Ascending aorta (tissue), 2 donors: ENCODE measurements at places on chromosomes 12 and 14.
A peak's percentile ranks its signal among the peaks of the same experiment; 100 is the strongest.

DNA sequence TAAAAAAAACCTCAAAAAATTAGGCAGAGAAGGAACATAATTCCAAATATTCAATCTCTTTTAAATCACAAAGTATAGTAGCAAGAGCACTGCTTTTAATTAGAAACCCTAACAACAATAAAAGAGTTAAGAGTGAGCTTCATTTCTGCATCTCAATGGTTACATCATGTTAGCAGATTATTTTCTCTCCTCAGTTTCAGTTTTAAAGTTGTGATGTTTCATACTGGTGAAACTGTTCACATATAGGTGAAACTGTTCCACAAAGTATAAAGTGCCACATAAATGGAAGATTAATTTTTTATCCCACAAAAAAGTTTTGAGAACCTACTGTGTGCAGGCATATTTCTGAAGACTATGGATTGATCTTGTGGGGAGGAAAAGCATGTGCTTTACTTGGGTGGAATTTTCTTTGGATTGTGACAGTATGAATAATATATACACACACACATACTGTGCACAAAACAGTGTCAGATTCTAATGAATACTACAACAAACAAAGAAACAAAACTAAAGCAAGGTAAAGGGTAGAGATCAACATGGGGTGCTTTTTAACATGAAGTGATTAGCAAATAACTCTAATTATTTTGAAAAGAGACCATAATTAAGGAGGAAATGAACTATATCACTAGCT is 17.1 kb downstream of the LUM start:
- H3K4me3 ChIP-seq, result no peak overlapping the region
- H3K27ac ChIP-seq, result no peak overlapping the region
- DNase-seq, result no peak

- no peak overlapping the region for H3K27ac ChIP-seq
- no peaks in the 10 kb centered on the region for H3K4me1 ChIP-seq
- DNase-seq, result no peak
- no peaks in the 10 kb centered on the region for H3K27me3 ChIP-seq
- no peaks in the 10 kb centered on the region for H3K36me3 ChIP-seq
These were observed 838.0 kb downstream of the RPS29 start for GRCh38 chr14:48748151-48748675.

DNA sequence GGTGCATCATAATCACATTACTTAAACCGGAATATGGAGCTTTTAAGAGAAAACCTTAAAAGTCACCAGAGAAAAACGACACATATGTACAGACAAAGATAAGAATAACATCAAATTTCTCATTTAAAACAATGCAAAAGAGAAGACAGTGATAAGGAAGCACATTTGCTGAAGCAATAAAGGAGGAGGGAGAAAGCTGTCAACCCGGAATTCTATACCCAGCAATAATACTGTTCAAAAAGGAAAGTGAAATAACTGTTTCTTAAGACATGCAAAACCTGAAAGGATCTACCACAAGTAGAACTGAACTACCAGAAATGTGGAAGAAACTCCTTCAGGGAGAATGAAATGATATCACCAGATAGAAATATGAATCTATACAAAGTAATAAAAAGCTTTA is 15.4 kb downstream of the SLC6A13 start:
- no peaks in the 10 kb centered on the region for H3K27me3 ChIP-seq
- no peak for DNase-seq
- no peaks in the 10 kb centered on the region for H3K4me1 ChIP-seq
- no peak overlapping the region for H3K27ac ChIP-seq
- no peak overlapping the region for H3K4me3 ChIP-seq
- no peaks in the 10 kb centered on the region for H3K36me3 ChIP-seq

DNA sequence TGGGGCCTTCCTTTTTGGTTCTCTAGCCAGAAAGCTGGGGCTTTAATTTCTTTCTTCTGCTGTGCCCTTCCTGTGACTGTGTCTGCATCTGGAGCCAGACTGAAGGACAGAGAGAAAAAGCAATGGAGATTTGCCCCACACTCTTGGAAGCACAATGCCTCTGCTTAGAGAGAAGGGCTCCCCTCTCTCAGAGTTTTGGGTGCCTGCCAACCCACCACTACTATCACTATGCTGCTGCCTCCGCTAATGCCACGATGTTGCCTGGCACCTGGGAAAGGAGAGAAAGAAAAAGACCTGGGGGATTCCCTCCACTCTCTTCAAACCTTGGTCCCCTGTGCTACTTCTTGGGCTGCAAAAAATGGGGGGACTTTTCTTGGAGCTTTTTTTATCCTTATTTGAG is 52.6 kb downstream of the TMEM260 start:
- peaks cover 98% of the 10 kb centered on the region for H3K36me3 ChIP-seq
- DNase-seq, result no peak
- H3K4me1 ChIP-seq, result no peaks in the 10 kb centered on the region
- no peaks in the 10 kb centered on the region for H3K27me3 ChIP-seq

DNA sequence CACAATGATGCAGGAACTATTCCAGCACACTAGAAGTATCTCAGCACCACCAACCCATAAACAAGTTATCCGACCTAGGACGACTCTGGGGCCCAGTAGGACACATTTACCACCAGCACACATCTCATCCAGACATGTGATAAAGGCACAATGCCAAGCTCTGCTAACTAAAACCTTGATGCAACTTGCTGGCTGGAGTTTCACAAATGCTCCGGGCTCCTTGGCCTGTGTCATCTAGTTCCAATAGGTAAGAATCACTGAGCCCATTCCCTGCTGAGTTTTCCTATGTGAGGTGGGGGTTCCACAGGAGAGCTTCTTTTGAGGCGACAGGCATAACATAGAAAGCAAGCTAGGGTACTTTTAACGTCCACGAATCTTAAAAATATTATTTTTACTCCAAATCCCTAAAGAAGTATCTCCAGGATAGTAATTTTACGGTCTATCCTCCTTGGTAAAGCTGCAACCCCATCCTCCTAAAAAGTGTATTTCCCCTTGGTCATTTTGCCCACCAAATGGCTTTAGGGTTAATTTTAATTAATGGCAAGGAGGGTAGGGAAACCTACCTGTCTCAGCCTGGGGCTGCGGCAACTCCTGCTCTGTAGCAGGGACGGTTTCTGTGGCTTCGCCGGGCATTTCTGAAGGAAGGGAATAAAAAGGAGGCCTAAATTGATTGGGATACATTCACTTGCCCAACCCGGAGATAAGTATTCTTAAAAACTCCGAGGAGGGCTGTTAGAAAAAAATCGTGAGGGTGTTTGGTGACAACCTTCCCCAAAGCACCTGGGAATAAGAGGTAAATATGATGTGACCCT is 1.0 kb downstream of the NACA start:
- peak overlapping the region; percentile 84 for H3K4me3 ChIP-seq
- H3K4me1 ChIP-seq, result peaks cover 28% of the 10 kb centered on the region
- no peak for DNase-seq

DNA sequence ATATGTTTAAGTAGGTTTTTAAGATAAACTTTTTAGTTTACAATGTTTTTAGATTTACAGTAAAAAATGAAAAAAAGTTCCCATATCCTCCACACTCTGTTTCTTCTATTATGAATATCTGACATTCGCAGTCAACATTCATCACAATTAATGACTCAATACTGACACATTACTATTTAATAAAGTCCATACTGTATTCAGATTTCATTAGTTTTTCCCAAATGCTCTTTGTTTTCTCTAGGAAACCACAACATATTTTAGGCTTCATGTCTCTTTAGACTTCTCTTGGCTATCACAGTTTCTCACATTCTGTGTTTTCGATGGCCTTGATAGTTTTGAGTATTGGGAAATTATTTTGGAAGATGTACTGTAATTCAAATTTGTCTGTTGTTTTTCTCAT is 399.8 kb downstream of the SLC6A15 start:
- DNase-seq, result no peak
- no peaks in the 10 kb centered on the region for H3K4me1 ChIP-seq
- H3K4me3 ChIP-seq, result no peak overlapping the region
- no peaks in the 10 kb centered on the region for H3K27me3 ChIP-seq
- H3K36me3 ChIP-seq, result no peaks in the 10 kb centered on the region
- no peak overlapping the region for H3K27ac ChIP-seq

GRCh38 chr14:95125915-95126314 is 31.4 kb downstream of the DICER1 start:
- no peak for DNase-seq
- H3K4me3 ChIP-seq, result no peak overlapping the region
- H3K4me1 ChIP-seq, result no peaks in the 10 kb centered on the region
- peaks cover 49% of the 10 kb centered on the region for H3K36me3 ChIP-seq
- H3K27me3 ChIP-seq, result no peaks in the 10 kb centered on the region

DNA sequence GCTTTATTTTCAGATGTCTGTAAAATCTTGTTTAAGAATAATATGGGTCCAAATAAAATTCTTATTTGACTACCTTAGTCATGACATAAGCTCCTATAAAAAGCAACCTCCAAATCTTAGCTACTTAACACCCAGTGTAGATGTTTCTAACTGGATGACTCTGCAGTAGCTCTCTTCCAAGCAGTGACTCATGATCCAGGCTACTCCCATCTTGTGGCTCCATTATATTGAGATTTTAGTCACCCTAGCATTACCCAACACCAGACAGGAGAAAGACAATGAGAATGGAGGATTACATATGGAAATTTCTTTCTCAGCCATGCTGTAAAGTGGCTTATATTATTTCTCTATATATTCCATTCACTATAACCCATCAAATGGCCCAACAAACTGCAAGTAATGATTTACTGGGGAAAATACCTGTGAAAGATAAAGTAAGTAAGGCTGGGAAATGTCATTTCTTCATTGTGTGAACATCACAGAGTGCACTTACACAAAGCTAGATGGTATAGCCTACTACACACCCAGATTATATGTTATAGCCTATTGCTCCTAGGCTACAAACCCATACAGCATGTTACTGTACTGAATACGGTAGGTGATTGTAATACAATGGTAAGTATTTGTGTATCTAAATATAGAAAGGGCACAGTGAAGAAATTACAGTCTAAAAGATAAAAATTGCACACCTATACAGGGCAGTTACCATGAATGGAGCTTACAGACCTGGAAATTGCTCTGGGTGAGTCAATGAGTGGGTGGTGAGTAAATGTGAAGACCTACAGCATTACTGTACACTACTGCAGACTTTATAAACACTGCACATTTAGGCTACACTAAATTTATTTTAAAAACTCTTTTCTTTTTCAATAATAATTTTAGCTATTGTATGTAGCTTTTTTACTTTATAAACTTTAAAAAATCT is 163.2 kb downstream of the DYRK2 start:
- H3K4me3 ChIP-seq, result no peak overlapping the region
- peaks cover 2% of the 10 kb centered on the region for H3K4me1 ChIP-seq
- H3K36me3 ChIP-seq, result no peaks in the 10 kb centered on the region
- no peak overlapping the region for H3K27ac ChIP-seq

GRCh38 chr12:50403001-50403440 is 2.3 kb downstream of the LARP4 start:
- H3K4me1 ChIP-seq, result peaks cover 12% of the 10 kb centered on the region
- no peaks in the 10 kb centered on the region for H3K27me3 ChIP-seq
- DNase-seq, result no peak
- H3K4me3 ChIP-seq, result peak overlapping the region; percentile 76
- H3K27ac ChIP-seq, result peak overlapping the region; percentile 86

DNA sequence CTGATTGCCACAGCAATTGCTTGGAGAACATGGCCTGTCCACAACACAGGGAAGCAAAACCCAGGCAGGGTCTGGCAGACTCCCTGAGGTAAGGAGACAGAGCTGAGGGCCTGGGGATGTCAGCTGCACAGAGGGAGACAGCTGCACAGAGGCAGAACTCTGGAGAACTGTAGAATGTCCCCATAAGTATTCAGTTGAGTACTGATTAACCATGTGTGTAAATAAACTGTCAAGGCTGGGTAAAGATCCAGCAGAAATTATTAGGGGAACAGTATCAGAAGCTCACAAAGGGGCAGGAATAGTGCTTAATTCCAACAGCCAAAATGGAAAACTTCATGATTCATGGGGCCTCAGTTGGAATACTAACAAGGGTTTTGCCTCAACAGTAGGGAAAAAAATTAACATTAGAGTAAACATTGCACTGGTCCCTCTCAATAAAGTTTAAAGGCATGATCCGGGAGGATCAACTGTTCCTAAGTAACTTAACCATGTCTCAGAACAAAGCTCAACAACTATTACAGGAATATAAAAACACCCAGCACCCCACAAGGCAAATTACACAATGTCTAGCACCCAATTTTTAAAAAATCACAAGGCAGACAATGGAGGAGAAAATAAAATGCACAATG is 201.3 kb upstream of the RASSF8 start:
- no peaks in the 10 kb centered on the region for H3K4me1 ChIP-seq
- no peak overlapping the region for H3K27ac ChIP-seq
- no peaks in the 10 kb centered on the region for H3K27me3 ChIP-seq
- DNase-seq, result no peak
